ENCODE measurements at places on chromosomes 2 and 18.

GRCh38 chr18:50560681-50561629 lies 1.1 kb downstream of the MAPK4 start:
- peak; percentile 25 for DNase-seq

GRCh38 chr2:124163840-124164239 lies 138.8 kb downstream of the CNTNAP5 start:
- no peak for DNase-seq

- no peak for DNase-seq
Measured at GRCh38 chr18:7678801-7679200, 111.7 kb downstream of the PTPRM start.

GRCh38 chr2:79189465-79189864 lies 29.9 kb upstream of the REG3A start:
- no peak for DNase-seq

GRCh38 chr18:50460716-50461115 lies 85.9 kb downstream of the SKA1 start:
- DNase-seq, result no peak

- DNase-seq, result no peak
Measured at GRCh38 chr18:78766651-78767533, 212.7 kb upstream of the SALL3 start.

DNA sequence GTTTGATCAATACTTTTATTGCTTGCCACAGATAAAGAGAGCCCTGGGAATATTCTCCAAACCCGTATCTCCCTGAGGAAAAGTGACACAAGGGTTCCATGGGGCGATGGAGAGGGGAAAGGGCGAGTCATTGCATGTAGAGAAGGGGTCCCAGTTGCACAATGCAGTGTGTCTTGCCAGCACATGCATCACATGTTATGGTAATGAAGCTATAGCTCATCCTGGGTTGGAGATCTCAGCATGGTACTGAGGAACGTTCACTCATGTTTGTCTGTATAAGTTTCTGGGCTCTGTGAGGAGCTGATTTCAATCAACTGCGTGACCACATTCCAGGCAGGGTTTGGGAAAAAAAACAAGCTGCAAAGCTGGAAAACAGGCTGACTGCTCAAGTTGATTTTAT lies 220.7 kb upstream of the MC4R start:
- no peak for DNase-seq

GRCh38 chr2:202067589-202067988 lies 5.5 kb upstream of the KIAA2012 start:
- no peak for DNase-seq

DNA sequence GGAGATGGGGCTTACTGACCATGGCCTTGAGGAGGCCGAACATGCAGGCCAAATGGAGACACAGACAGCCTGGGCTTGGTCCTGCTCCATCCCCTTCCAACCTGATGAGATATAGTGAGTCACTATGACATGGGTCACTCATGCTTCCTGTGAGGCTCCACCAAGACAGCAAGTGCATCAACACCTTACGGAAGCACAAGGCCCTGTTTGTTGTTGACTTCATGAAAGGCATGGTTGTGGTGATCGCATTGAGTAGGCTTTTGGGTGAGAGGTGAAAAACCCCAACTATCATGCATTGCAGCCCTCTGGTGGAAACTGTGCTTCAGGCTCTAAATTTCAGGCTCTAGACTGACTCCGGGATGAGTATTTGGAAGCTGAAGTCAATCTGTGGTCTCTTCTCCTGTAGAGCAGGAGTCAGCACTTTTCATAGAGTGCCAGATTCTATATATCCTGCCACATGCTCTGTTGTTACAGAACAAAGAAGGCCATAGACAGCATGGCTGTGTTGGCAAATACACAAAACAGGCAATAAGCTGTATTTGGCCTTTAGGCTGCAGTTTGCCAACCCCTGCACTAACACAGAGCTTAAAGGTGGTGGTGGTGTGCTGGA lies 10.1 kb downstream of the IL37 start:
- DNase-seq, result no peak

DNA sequence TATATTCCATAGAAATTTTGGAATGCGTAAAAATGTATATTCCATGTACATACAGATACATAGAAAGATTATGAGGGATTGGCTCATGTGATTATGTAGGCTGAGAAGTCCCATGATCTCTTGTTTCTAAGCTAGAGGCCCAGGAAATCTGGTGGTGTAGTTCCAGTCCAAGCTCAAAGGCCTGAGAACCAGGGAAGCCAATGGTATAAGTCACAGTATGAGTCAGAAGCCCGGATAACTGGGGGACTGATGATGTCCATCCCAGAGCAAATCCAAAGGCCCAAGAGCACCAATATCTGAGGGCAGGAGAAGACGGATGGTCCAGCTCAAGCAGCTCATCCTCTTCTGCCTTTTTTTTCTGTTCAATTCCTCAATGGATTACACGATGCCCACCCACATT lies 385.0 kb upstream of the KLHL29 start:
- DNase-seq, result no peak

GRCh38 chr2:143264851-143265250 lies 135.6 kb downstream of the ARHGAP15 start:
- DNase-seq, result no peak

- DNase-seq, result no peak
Measured at GRCh38 chr18:41829647-41830516, 125.2 kb upstream of the PIK3C3 start.

DNA sequence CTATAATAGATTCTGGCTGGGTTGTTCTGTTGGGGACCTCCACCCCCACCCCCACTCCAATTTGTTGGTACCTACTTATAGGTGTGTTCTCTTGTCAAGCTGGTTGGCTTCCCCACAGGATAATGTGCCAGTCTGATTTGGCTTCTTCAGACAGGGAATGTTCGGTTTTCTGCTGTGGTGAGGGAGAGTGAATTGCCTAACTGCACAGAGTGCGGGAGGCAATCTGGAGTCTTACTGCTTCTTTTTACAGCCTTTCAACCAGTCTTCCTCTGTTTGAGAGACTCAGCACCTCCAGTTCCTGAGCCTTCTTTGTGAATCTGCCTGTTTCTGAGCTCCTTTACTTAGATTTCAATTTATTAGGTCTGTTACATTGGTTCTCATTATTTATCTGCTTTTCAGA lies 27.4 kb upstream of the SNORC start:
- DNase-seq, result no peak

DNA sequence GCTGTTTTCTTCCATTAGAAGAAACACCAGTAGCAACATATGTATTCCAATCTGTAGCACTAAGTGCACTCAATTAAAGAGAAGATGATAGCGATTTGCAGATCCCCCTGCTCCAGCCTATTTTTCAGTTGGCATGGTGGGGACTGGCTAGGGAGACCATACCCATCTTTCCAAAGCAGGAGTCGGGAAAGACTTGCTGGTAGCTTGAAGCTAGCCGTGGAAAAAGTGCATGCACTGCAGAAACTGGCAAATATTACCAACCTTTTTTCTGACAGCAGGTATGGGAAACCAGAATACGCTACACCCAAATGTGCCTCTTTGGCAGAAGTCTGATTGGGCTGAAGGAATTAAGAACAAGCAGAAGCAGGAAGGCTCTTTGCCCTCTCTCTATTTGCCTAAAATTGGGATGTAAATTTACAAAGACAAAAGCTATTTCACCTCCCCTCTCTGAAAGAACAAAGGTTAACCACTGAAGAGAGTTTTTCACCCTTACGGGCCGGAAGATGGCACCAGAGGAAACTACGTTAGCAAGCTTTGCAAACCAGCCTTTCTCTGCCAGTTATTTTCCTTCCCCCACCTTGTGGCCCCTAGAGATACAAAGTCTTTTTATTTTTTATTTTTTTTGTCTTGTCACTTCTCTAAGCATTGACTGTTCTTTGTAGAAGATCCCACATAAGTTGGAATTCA lies 273.1 kb downstream of the DLGAP1 start:
- peak; percentile 19 for DNase-seq

DNA sequence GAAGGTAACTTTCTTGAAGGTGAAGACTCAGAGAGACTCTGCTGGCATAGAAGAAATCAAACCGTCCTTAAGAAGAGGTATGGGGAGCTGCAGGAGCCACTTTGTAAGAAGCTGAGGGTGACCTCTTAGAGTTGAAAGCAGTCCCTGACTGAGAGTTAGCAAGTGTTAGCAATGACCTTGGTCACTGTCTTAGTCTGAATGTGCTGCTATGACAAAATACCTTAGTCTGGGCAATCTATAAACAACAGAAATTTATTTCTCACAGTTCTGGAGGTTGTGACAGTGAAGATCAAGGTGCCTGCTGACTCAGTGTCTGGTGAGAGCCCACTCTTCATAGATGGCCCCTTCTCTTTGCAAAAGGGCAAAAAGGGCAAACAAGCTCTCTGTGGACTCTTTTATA lies 35.7 kb upstream of the ACTR3 start:
- DNase-seq, result no peak

GRCh38 chr2:27773959-27774358 lies 2.4 kb downstream of the MRPL33 start:
- DNase-seq, result no peak

- DNase-seq, result no peak
Measured at GRCh38 chr2:58057707-58058530, 11.3 kb downstream of the VRK2 start.

- no peak for DNase-seq
Measured at GRCh38 chr2:191274413-191274815, 29.2 kb downstream of the MYO1B start.

GRCh38 chr2:197453914-197454398 lies 604 bp downstream of the COQ10B start:
- DNase-seq, result peak; percentile 53

GRCh38 chr2:215171151-215171550 lies 32.7 kb upstream of the ABCA12 start:
- DNase-seq, result no peak

- no peak for DNase-seq
Measured at GRCh38 chr2:217944923-217945322, 57.9 kb downstream of the TNS1 start.

DNA sequence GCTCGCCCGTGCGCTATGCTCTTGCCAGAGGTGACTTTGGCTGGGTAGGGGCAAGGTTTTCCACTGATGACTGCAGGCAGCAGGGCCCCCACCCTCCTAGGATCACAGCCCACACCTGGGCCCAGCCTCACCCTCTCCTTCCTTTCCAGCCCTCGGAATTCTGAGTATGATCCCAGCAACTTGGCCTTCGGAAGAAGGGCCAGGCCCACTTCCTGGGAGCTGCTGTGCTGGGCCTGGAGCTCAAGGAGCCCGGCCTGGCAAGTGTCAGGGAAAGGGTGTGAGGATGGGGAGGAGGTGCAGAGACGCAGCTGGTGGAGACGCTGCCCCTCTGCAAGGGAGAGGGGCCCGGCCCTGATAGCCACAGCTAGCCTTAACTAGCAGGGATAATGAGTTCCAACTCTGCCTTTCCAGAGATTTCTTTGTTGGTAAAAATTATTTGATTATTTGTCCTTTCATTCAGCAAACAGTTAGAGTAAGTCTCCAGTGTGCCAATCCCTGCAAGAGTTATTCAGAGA lies 1.7 kb upstream of the CNDP1 start:
- no peak for DNase-seq

- no peak for DNase-seq
Measured at GRCh38 chr18:79463424-79463960, 67.8 kb downstream of the NFATC1 start.

DNA sequence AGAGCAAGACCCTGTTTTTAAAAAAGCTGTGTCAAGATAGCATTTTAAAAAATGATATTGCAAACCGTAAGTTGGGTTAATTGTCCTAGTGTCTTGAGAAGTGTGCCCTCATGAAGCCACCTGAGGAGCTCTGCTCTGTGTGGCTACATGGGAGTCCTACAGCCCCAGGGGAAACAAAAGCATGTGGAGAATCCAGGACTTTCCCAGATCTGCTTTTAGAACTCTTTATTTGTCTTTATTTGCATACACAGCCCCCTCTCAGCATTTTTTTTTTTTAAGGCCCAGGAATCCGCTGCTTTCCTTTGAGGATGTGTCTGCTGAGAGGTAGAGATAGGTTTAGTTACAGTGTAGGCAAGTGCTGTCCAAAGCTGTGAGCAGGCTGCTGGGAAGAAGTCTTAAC lies 219.2 kb downstream of the FHOD3 start:
- DNase-seq, result no peak

- no peak for DNase-seq
Measured at GRCh38 chr18:74589021-74589420, 8.6 kb upstream of the ZNF407 start.

DNA sequence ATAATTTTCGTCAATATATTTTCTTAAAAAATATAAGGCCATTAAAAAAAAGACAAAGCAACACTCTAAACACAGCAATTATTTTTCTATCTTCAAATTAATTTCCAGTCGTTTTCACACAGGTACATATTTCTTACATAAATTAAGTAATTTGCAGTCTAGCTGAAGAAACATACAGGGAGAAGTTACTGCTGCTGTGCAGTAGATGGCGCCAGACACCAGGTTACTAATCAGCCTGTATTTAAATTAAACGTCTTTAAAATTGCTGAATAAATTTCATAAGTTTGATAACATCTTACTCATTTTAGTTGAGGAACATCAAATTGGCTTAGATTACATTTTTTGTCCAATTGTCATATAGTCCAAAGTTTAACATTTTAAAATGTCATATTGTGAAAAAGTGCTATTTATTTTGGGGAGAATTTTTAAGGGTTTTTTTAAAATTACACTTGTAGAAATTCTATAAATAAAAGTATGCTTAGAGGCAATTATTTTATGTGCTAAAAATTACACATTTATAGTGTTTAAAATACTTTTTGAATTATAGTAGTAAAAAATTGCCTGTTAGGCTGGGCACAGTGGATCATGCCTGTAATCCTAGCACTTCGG lies 88.4 kb downstream of the PMAIP1 start:
- DNase-seq, result peak; percentile 50

GRCh38 chr2:226474131-226474530 lies 325.5 kb downstream of the IRS1 start:
- DNase-seq, result no peak

DNA sequence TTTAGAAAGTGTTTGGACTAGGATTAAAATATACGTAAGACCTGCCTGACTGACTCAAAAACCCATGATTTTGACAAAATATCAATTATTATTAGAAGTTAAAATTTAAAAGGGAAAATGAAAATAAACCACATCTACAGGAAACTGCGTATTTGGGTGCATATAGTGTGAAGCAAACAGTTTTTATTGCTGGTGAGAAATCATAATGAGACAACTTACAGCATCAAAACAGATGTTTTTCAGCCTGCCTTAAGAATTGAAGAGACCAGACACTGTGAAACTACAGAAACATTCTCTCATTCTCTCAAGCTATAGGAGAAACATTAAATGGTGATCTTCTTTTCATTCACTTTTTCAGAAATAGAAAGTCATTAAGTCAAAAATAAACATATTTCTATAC lies 62.9 kb downstream of the RAD51AP2 start:
- DNase-seq, result no peak

GRCh38 chr2:224147174-224147573 lies 108.1 kb upstream of the SERPINE2 start:
- no peak for DNase-seq
